Osteoblast (primary cell): ENCODE measurements at places on chromosomes 16 and 17. TPM values are rescaled to one million over a fixed set of nuclear protein-coding genes. Genes with fewer than 3 reads are reported as not detected.

GRCh38 chr16:10081201-10081940 is 100.9 kb downstream of the GRIN2A start:
- no peaks in the 10 kb centered on the region for H3K27me3 ChIP-seq
- no peak for DNase-seq
- no peak overlapping the region for H3K4me3 ChIP-seq
- H3K4me1 ChIP-seq = no peaks in the 10 kb centered on the region

- H3K4me3 ChIP-seq = no peak overlapping the region
- no peak overlapping the region for H3K27ac ChIP-seq
- peaks cover 3% of the 10 kb centered on the region for H3K27me3 ChIP-seq
- no peak for DNase-seq
- H3K4me1 ChIP-seq = peaks cover 6% of the 10 kb centered on the region
Observed at GRCh38 chr16:10629592-10629963, 49.2 kb upstream of the EMP2 start.

DNA sequence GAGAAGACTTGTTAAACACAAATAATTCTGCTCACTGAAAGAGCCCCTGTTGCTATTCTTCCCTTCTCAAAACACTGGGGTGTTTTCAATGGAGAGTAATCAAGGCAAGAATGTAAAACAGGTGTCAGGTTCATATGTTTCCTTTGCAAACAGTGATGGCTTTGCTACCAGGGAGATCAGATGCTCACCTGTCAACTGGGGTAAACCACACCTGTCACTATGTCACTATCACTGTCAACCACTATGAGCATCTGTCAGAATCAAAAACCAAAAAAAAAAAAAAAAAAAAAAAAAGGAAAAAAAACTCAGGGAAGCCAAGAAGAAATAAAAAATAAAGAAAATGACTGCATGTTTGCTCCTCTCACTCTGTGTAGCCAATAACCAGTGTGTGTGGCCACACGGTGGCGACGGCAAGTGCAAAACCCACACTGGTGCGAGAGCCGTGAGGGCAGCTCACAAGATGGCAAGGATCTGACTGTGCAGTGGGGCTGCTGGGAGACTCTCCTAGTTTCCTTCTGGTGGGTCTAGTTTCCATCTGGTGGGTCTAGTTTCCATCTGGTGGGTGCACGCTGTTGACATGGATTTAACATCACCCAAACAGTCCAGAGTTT is 22.7 kb downstream of the USP22 start:
- no peak overlapping the region for H3K27ac ChIP-seq
- no peak for DNase-seq

GRCh38 chr17:62572888-62573401 is 54.5 kb upstream of the MRC2 start:
- no peak overlapping the region for H3K4me3 ChIP-seq
- no peaks in the 10 kb centered on the region for H3K27me3 ChIP-seq
- peak overlapping the region; percentile 64 for H3K27ac ChIP-seq
- peaks cover 28% of the 10 kb centered on the region for H3K36me3 ChIP-seq
- no peak for DNase-seq
- H3K4me1 ChIP-seq = peaks cover 22% of the 10 kb centered on the region

GRCh38 chr16:6297666-6298410 is 1034.8 kb upstream of the RBFOX1 start:
- H3K27me3 ChIP-seq = no peaks in the 10 kb centered on the region
- H3K4me1 ChIP-seq = no peaks in the 10 kb centered on the region
- no peak for DNase-seq
- H3K4me3 ChIP-seq = no peak overlapping the region
- no peaks in the 10 kb centered on the region for H3K36me3 ChIP-seq

The EVI2B gene
- 4.0 and 6.2 TPM in 2 replicates for total RNA-seq

The FBXL16 gene
- total RNA-seq = not detected in 2 replicates

- no peaks in the 10 kb centered on the region for H3K27me3 ChIP-seq
- H3K4me3 ChIP-seq = no peak overlapping the region
- H3K27ac ChIP-seq = no peak overlapping the region
- H3K4me1 ChIP-seq = no peaks in the 10 kb centered on the region
- DNase-seq = no peak
Observed at GRCh38 chr17:71735893-71736292, 384.9 kb upstream of the SOX9 start.

- H3K36me3 ChIP-seq = no peaks in the 10 kb centered on the region
- H3K27ac ChIP-seq = no peak overlapping the region
- no peaks in the 10 kb centered on the region for H3K4me1 ChIP-seq
- H3K27me3 ChIP-seq = no peaks in the 10 kb centered on the region
- no peak for DNase-seq
- no peak overlapping the region for H3K4me3 ChIP-seq
Observed at GRCh38 chr16:64203126-64203525, 918.7 kb downstream of the CDH11 start.

- no peaks in the 10 kb centered on the region for H3K27me3 ChIP-seq
- DNase-seq = peak; percentile 93
- H3K4me3 ChIP-seq = peak overlapping the region; percentile 46
- H3K36me3 ChIP-seq = peaks cover 13% of the 10 kb centered on the region
- H3K27ac ChIP-seq = peak overlapping the region; percentile 84
Observed at GRCh38 chr16:67055712-67056487, 27.0 kb downstream of the CBFB start.

The RILP gene
- 11.2 and 11.6 TPM in 2 replicates for total RNA-seq

DNA sequence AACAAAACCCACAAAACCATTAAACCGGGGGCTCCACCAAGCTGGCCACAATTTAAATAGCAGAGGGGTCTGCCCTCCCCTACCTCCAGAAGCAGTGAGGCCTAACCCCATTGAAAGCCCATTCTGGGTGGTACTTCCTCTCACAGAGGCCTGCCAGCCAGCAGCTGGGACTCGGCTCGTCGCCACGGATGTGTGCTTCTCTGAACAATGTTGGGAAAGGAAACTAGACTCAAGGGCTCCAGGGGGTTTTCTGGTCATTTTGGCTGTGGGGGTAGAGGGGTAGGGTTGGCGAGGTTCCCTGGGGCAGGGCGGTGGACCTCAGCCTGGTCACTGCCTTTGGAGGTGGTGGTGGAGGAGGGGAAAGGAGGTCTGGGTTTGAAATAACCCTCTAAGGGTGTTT is 4.7 kb upstream of the PLCG2 start:
- H3K4me1 ChIP-seq = no peaks in the 10 kb centered on the region
- DNase-seq = no peak
- H3K27ac ChIP-seq = no peak overlapping the region

DNA sequence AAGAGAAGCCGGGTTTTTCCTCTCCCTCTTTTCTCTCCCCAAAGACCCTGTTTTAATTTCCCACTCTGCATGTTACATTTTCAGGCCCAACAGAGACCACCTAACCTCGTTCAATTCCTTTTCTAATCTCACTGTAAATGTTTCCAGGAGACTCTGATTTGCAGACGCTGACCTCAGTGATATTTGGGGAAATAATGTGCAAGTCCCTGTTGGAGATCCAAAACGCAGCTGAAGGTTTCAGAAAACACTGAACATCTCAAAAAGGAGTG is 386.6 kb downstream of the NPIPA8 start:
- H3K36me3 ChIP-seq = no peaks in the 10 kb centered on the region
- no peak for DNase-seq
- H3K27me3 ChIP-seq = no peaks in the 10 kb centered on the region
- H3K4me3 ChIP-seq = no peak overlapping the region
- H3K4me1 ChIP-seq = no peaks in the 10 kb centered on the region

DNA sequence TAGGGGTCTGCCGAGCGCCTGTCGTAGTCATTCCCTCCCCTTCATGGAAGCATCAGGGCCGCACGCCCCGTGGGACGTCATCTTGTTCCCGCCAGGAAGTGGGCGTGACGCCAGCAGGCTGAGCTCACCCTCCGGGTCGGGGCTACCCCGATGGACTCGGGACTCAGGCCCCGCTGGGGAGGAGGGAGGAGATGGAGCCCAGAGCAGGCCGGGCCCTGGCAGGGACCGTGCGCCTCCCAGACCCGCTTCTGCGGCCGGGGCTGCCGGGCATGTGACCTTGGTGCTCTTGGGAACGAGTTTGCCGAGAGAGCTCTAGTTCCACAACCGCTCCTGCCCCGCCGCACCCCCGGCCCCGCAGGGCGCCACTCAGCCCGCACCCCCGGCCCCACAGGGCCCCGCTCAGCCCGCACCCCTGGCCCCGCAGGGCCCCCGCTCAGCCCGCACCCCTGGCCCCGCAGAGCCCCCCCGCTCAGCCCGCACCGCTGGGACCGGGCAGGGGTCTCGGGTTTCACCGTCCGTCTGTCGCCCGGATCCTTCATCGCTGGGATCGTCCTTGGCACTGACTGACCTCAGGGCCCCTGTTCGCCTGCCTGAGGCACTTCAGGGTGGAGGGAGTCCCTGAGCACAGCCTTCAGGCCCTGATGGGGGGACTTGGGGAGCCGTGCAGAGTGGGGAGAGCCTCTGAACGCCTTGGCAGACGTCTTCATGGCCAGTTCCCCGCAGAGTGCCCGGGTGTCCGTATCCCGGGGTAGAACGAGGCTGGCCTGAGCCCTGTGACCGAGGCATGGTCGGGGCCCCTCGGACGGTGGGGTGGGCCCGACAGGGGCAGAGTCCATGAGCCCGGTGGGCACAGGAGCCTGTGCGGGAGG is 5.8 kb downstream of the CACNA1H start:
- peak; percentile 92 for DNase-seq
- H3K4me1 ChIP-seq = peaks cover 3% of the 10 kb centered on the region
- peaks cover 30% of the 10 kb centered on the region for H3K27me3 ChIP-seq
- no peaks in the 10 kb centered on the region for H3K36me3 ChIP-seq
- no peak overlapping the region for H3K27ac ChIP-seq
